Natural killer cell (primary cell): ENCODE measurements at places on chromosomes 2 and 18. TPM values are rescaled to one million over a fixed set of nuclear protein-coding genes. Genes with fewer than 3 reads are reported as not detected.

LIMS4 gene
- 0.40 TPM for total RNA-seq

DNA sequence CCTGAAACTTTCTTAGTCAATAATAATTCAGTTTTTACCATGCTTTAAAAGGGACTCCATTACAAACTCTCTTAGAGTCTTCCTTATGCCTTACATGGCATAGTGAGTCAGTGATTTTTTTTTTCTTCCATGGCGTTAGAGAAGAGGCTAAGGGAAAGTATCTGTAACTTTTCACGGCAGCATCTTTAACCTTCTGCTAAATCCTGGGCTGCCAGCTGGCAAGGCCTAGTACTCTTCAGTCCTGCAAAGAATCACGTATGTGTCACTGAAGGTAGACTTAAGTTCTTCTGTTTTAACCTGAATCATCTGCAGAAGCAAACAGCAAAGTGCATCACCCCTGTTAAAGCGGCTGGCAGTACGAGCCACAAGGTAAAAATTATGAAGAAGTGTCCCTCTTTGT is 286.3 kb upstream of the FN1 start:
- no peak for DNase-seq

FTCDNL1 gene
- total RNA-seq: 0.95 TPM

DNA sequence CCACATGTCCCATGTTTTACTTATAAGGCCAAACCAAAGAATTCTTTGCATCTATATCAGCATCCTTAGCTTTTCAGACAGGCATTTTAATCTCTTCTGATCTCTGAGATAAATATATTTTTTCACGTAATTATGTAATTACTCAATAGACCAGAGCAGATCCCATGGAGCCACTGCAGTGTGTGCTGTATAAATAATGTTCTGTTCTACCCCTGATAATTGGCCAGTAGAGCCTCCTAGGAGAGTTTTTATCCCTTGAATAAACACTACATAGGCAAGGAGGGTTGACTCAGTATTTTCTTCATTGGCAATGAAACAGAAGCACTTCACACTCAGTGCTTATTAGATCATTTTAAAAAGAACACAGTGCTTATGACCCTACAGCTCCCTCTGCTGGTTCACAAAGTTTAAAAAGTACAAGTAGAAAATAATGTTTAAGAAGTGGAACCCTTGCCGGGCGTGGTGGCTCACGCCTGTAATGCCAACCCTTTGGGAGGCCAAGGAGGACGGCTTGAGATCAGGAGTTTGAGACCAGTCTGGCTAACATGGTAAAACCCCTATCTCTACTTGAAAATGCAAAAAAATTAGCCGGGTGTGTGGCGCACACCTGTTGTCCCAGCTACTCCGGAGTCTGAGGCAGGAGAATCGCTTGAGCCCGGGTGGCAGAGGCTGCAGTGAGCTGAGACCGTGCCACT is 91.9 kb downstream of the PPP1R1C start:
- peak; percentile 43 for DNase-seq

ANKAR gene
- total RNA-seq: 18.0 TPM

DNA sequence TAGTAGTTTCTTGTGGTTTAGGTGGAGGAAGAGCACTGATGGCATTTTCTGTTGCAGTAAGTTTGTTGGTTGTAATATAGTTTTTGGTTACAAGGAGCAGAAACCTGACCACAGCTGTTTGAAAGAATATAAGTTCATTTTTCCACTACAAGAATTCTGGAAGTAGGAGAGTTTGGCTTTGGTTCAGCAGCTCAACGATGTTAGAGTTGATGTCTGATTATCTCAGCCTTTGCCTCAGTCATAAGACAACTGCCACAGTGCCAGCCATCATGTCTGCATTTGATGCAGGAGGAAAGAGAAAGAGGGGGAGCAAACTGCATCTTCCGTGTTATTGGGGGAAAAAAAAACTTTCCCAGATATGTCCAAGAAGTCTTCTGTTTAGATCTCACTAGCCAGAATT is 119.1 kb downstream of the LYPD1 start:
- no peak for DNase-seq

DNA sequence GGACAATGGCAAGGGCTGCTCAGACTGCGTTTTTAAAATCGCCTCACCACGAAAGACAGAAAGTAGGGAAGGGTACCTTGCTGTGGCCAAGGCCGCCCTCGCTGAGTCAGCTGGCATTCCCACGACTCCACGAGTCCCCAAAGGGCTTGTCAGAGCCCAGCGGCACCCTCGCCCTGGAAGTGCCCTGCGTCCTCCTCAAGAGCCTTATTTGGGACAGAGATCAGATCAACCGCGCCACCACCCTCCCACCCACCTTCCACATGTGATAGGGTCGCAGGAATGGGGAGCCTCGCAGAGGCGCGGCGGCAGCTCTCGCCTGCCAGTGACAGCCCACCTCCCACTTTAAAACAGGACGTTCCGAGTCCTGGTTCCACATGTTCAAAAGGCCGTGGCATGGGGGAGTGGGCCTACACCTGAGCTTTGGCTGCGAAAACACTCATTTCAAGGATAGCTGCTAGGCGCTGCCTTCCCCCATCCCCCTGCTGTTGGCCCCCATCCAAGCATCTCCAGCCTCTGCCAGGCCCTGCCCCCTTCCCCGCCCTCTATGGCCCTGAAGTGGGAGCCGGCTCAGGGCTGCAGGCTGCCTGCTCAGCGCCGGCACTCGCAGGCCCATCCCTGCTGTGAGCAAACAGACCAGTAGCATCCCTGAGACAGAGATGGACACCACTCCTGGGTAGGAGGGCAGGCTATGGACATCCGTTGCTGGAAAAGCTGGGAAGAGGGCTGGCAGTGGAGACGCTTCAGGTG is 38.1 kb upstream of the ARHGEF4 start:
- peak; percentile 17 for DNase-seq

GRCh38 chr2:45714679-45715078 is 63.2 kb downstream of the PRKCE start:
- DNase-seq: no peak

AP1S3 gene
- 5.0 TPM for total RNA-seq

GRCh38 chr18:32301976-32302743 is 112.3 kb downstream of the MEP1B start:
- no peak for DNase-seq

DNA sequence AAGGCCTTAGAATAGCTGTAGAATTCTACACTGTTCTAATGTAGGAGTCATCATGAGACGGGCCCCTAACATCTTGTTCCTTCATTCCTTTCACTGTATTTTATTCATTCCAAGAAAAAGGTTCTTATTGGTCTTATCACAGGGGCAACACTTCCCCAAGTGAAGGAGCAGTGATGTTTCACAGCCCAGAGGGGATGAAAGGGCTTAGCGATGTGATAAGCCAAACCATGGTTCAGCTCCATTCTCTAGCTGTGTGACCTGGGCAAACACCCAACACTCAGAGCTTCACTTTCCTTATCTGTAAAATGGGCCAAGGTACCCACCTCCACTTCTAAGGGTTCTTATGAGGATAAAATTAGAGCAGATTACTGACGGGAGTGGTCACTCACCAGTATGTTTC is 25.4 kb upstream of the HS6ST1 start:
- DNase-seq: no peak

- no peak for DNase-seq
Measured at GRCh38 chr2:148604927-148605326, 39.6 kb upstream of the EPC2 start.

DNA sequence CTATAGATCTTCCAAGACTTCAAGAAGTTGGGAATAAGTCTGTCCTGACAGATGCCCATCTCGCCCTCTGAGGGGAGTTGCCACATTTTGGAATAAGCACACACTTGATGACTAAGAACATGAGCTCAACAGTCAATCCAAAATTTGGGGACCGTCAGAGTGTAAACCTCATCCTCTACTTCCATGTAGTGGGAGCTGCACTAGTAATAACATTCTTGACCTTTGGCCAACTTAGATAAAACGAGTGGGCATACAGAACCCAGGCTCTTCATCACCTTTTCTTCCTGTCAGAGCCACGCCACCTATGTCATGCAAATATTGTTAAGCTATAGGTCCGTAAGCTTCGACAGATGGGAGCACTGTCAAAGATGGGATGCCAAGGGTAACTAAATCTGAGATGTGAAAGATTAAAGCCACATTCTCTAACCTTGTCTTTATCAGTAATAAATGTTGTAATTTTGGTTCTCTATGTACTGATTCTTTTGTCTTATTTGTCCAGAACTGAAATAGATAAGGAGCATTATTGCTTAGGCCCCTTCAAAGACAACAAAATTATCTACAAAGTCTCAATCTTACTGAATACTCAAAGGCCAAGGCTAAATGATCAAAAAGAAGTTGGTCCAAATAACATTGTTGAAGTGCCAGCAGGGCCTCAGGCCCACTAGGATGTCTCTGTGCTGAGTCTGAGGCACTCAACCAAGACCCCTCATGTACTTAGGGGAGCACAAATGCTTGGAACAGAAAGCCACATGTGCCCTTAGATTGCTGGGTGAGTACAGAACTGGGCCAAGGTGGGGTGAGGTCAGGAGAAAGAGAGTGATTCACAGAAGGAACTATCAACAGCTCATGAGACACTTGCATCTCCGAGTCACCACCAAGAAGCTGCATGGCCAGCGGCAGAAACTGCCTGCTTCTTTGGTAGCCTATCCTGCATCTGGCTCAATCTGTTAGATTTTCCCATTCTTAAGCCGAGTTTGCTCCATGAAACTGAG is 15.0 kb downstream of the CDH2 start:
- no peak for DNase-seq

STON1 gene
- 1.8 TPM for total RNA-seq

GRCh38 chr2:72145289-72145657 is 2.4 kb downstream of the CYP26B1 start:
- DNase-seq: no peak
